Adrenal gland (tissue), 19 donors: ENCODE measurements at places on chromosomes 3 and 15. TPM values are rescaled to one million over a fixed set of nuclear protein-coding genes. Genes with fewer than 3 reads are reported as not detected.
A peak's percentile ranks its signal among the peaks of the same experiment; 100 is the strongest.

DNA sequence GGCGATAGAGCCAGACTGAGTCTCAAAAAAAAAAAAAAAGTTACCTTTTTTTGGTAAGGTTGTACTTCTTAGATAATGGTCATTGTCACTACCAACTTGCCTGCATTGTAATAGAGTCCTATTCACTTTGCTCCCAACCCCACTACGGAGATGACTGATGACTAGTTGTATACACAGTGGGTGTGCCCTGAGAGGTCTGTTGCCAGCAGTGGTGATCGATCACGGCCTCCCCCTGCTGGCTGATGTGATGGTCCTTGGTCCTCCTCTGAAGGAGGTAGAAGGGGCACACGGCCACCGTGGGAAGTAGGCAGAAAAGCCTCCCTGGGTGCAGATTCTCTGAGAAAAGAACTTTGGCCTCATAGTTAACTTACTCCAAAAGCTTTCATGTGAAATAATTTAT lies 10.7 kb downstream of the GCNT3 start:
- H3K27ac ChIP-seq: no peak overlapping the region
- no peak for DNase-seq

- H3K36me3 ChIP-seq: no peaks in the 10 kb centered on the region
- H3K27ac ChIP-seq: no peak overlapping the region
- peaks cover 17% of the 10 kb centered on the region for H3K4me1 ChIP-seq
- no peaks in the 10 kb centered on the region for H3K27me3 ChIP-seq
- no peak for DNase-seq
- H3K4me3 ChIP-seq: no peak overlapping the region
Observed at GRCh38 chr15:70507772-70508371, 255.5 kb downstream of the UACA start.

DNA sequence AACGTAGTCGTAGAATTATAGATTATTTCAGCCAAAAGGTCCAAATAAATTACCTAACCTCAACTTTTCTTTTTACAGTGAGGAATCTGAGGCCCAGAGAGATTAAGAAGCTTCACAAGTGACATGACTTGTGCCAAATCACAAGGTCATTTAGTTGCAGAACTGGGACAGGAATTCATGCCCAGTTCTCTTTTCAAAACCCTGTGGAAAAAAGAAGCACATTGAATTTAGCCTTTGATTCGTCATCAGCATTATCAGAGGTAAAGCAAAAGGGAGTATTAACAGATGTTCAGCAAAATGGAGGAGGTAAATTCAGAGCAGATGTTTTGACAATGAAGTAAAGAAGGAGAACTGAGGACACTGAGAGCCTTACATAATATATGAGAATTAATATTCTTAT lies 4.5 kb downstream of the SERPINI2 start:
- no peak for DNase-seq
- H3K27ac ChIP-seq: no peak overlapping the region
- no peaks in the 10 kb centered on the region for H3K4me1 ChIP-seq
- no peaks in the 10 kb centered on the region for H3K27me3 ChIP-seq
- no peak overlapping the region for H3K4me3 ChIP-seq

DNA sequence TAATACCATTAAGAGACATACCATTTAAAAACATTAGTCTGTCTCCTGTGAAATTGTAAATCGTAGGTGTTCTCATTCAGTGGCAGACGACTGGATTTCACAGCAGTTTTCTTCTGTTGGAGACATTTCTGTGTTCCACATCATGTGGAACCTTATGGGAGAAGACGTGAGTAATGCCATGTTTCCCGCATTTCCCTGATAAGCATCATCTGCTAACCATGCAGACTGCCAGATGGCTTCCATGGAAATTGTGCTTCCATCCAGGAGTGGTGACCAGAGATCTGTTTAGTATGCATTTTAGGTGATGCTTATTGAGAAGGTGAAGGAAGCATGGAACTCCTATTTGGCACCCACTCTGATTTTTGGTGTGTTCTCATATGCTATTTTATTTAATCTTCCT lies 28.4 kb upstream of the ST3GAL6 start:
- no peaks in the 10 kb centered on the region for H3K36me3 ChIP-seq
- H3K4me3 ChIP-seq: no peak overlapping the region
- H3K27me3 ChIP-seq: no peaks in the 10 kb centered on the region
- peaks cover 16% of the 10 kb centered on the region for H3K4me1 ChIP-seq
- DNase-seq: no peak
- no peak overlapping the region for H3K27ac ChIP-seq

DNA sequence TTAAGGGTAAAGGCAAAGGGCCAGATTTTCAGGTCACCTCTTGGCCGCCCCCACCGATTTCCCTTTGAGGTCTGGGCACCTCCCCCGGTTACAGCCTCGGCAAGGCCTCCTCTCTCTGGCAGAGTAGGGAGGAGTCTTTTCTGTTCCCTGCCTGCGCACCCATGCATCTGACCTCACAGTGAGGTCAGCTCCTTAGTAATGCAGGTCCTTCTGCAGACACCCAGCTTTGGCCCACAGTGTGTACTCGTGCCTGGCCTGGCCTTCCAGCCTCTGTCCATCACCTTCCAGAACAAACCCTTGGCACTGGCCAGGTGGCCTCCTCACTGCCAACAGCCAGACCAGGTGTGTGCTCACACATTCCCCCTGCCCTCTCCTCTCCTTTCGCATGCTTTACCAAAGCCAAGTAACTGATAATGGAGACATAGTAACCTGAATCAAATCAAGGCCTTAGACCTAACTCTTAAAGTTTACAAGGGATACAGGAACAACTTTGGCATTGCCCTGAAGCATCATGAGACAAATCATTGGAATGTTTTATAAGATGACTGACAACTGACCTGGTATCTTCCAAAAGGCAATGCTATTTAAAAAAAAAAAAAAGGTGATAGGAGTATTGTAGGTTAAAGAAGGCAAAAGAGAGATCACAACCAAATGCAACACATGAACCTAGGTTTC lies 61.3 kb downstream of the CORO2B start:
- H3K4me1 ChIP-seq: no peaks in the 10 kb centered on the region
- H3K4me3 ChIP-seq: no peak overlapping the region
- no peak for DNase-seq
- H3K36me3 ChIP-seq: no peaks in the 10 kb centered on the region

DNA sequence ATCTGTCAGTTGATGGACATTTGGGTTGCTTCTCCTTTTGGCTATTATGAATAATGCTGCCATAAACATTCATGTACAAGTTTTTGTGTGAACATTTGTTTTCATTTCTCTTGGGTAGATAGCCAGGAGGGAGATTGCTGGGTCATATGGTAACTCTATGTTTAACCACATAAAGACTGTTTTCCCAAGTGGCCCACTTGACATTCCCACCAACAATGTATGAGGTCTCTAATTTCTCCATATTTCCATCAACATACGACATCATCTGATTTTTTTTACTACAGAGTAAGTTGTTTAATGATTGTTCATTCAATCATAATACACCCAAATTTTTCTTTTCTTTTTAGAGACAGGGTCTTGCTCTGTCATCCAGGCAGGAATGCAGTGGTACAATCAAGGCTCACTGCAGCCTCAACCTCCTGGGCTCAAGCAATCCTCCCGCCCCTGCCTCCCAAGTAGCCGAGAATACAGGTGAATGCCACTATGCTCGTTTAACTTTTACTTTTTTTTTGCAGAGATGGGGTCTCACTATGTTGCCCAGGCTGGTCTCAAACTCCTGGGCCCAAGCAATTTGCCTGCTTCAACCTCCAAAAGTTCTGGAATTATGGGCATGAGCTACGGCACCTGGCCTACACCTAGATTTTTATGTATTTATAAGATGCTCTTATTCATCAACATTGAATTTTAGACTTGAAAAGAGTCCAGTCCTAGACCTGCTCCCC lies 6.8 kb downstream of the IP6K1 start:
- no peaks in the 10 kb centered on the region for H3K27me3 ChIP-seq
- no peak for DNase-seq
- H3K27ac ChIP-seq: no peak overlapping the region
- no peak overlapping the region for H3K4me3 ChIP-seq

DNA sequence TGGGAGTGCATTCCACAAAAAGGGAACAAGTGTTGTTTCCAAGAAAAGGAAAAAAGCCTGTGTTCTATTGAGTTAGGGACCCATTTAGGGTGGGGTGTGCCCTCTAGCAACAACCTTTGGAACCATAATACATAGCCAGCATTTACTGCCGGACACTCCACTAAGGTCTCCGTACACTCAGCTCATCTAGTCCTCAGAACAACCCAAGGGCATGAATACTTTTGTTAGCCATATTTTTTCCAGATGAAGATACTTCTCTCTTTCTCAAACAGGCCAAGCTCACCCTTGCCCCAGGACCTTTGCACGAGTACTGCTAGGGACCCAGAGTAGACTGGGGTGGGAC lies 46.2 kb downstream of the GLDN start:
- no peak for DNase-seq
- H3K4me3 ChIP-seq: no peak overlapping the region
- no peaks in the 10 kb centered on the region for H3K4me1 ChIP-seq
- H3K27me3 ChIP-seq: no peaks in the 10 kb centered on the region
- H3K36me3 ChIP-seq: no peaks in the 10 kb centered on the region

DNA sequence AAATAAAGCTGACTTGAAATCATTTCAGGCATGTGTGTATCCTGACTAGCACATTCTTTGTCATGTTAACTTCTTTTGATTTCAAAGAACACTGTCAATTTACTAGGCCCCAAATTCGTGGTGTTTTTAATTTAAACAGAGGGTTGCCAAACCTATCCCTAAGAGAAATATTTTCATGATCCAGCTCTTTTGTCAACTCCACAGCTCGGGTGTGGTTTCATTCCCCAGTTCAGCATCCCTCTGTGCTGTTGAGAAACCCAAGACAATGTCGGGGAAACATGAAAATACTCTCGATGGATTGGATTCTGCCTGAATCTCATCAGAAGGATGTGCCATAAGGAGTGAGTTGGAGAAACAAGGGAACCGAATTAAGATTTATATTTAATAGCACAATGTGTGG lies 84.4 kb upstream of the PHLDB2 start:
- H3K27me3 ChIP-seq: no peaks in the 10 kb centered on the region
- no peaks in the 10 kb centered on the region for H3K36me3 ChIP-seq
- no peak overlapping the region for H3K27ac ChIP-seq
- no peak overlapping the region for H3K4me3 ChIP-seq
- no peaks in the 10 kb centered on the region for H3K4me1 ChIP-seq

DNA sequence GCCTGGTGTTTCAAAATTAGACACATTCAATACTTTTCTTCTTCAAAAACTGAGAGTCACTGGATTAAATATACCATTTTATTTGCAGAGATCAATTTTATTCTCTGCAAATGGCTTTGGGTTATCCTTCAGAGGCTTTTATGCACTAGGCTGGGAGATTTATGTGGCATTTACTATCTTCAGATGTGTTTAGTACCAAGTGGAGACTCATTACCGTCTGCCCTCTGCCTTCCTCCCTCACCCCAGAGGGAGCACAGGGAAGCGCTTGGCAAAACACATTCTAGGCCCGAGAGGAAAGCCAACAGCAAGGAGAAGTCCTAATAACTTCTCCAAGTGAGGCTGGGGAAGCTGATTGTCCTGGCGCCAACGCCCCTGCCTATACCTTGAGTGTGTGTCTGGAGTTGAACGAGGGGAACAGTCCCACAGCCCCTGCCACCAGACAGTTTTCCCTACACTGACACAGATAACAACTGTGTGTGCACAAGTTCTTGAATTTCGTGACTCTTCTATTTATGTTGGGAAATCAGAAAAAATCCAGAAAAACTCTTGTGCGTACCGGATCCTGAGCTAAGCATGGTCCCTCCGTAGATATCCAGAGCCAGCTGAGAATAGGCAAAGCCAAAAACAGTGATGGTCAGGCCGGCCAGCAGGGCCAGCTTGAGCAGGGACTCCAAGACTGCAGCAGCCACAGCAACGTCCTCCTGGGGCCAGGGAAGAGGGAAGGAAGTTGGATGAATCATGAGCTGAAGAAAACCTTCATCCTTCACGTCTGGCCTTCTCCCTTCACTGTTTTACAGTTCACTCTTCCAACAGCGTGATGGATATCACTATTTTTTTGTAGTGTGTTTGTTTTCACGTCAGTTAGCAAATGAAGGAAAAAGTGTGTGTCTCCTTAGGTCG lies 26.6 kb downstream of the RFT1 start:
- H3K4me1 ChIP-seq: peaks cover 7% of the 10 kb centered on the region
- peaks cover 40% of the 10 kb centered on the region for H3K36me3 ChIP-seq
- DNase-seq: no peak
- H3K27ac ChIP-seq: no peak overlapping the region
- no peak overlapping the region for H3K4me3 ChIP-seq

DNA sequence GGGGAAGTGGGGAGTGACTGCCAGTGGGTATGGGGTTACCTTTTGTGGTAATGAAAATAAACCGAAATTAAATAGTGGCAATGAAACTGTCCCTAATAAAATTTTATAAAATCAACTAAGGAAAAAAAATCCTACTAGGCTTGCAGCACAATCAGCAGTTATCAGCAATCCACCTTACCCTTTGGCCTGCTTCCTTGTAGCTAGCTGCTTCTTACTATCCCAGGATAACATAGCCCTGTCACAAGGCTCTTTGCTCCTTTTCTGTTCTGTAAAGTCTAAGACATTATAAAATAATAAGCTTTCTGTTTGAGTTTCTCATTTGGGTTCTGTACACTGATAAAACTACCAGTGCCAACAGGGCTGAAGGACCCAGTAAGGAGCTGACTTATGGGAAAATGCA lies 23.0 kb upstream of the CTXND1 start:
- no peak overlapping the region for H3K4me3 ChIP-seq
- no peak for DNase-seq
- no peaks in the 10 kb centered on the region for H3K4me1 ChIP-seq
- H3K27ac ChIP-seq: no peak overlapping the region
- no peaks in the 10 kb centered on the region for H3K36me3 ChIP-seq

GRCh38 chr15:67107014-67107812 lies 41.8 kb downstream of the SMAD3 start:
- H3K4me1 ChIP-seq: peaks cover 19% of the 10 kb centered on the region
- no peaks in the 10 kb centered on the region for H3K27me3 ChIP-seq
- H3K4me3 ChIP-seq: no peak overlapping the region
- H3K36me3 ChIP-seq: no peaks in the 10 kb centered on the region
- peak; percentile 85 for DNase-seq

DNA sequence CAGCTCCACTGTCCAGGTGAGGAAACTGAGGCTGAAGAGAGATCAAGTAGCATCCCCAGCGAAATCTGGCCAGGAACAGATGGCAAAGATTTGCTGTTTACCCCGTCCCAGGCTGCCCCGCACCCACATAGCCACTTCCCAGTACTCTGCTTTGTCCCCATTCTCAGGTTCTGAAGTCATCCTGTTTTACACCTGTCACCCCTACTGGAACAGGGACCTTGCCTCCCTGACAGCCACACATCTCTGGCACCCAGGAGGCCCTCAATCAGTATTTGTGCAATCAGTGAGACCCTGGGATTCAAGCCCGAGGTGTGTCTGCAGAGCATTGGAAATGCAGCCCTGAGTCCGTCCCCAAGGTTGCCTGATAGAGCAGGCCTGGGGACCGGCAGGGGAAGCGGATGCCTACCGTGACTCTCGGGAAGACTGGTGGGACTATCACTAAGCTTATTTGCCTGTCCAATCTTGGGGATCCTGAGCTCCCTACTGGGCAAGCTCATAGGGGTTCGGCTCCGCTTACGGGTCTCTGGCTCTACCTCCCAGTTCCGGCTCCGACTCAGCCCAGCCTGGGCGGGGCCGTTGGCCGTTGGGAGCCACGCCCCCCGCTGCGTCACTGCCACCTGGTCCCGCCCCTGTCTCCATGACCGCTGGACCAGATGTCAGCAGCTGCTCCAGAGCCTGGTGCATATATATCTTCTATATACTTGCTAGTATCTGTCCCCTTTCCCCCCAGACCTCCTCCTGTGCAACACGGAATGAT lies 17.5 kb upstream of the FANCD2 start:
- DNase-seq: peak; percentile 88
- H3K4me1 ChIP-seq: peaks cover 4% of the 10 kb centered on the region
- H3K27me3 ChIP-seq: no peaks in the 10 kb centered on the region
- H3K27ac ChIP-seq: peak overlapping the region; percentile 39
- no peak overlapping the region for H3K4me3 ChIP-seq

SNTN gene
- total RNA-seq: not detected

IFT57 gene
- 36.0 TPM for total RNA-seq

CLSTN2 gene
- 6.0 TPM for total RNA-seq

POPDC2 gene
- 10.6 TPM for total RNA-seq

ACTC1 gene
- 0.33 TPM for total RNA-seq

PP2D1 gene
- not detected for total RNA-seq

GP9 gene
- total RNA-seq: not detected
